NCI-H774 (cell line): ENCODE measurements at places on chromosomes 2 and 18.

DNA sequence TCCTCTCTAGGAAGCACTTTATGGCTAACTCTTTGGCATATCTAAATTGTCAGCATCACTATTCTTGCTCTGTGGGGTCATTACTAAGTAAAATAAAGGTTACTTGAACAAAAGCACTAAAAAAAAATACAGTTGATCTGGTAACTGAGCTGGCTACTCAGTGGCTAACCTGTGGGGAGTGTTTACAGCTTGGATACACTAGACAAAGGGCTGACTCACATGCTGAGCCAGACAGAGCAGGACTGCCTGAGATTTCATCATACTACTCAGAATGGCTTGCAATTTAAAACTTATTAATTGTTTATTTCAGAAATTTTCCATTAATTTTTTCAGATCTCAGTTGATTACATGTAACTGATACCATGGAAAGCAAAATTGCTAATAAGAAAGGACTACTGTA is 1690.4 kb upstream of the SLC39A10 start:
- no peak for DNase-seq

GRCh38 chr2:48016225-48017019 is 110.1 kb upstream of the FBXO11 start:
- no peak for DNase-seq

GRCh38 chr18:11861583-11862288 is 10.5 kb downstream of the CHMP1B start:
- DNase-seq, result no peak

- DNase-seq, result no peak
Measured at GRCh38 chr18:21636769-21637168, 24.7 kb downstream of the SNRPD1 start.

DNA sequence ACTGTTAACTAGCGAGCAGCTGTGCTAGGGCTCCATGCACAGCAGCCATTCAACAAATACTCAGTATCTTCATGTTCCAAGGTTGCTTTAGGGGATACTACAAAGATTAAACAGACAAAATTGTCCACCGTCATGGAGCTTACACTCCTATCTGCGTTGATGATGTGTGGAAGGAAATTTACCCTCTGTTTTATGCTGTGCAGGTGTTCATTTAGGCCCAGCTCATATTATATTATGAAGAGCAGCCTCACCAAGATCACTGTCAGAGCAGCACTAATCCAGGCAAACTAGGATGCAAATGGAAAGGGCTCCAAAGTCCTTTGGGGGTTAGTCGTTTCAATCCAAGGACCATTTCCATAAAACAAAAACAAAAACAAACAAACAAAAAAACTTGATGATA is 13.4 kb upstream of the WIPF1 start:
- no peak for DNase-seq

- DNase-seq, result no peak
Measured at GRCh38 chr2:224025874-224026273, 13.2 kb downstream of the SERPINE2 start.

GRCh38 chr2:223260681-223261080 is 208.7 kb downstream of the KCNE4 start:
- DNase-seq, result no peak
